T-helper 17 cell (primary cell): ENCODE measurements at places on chromosomes 16 and 17.

DNA sequence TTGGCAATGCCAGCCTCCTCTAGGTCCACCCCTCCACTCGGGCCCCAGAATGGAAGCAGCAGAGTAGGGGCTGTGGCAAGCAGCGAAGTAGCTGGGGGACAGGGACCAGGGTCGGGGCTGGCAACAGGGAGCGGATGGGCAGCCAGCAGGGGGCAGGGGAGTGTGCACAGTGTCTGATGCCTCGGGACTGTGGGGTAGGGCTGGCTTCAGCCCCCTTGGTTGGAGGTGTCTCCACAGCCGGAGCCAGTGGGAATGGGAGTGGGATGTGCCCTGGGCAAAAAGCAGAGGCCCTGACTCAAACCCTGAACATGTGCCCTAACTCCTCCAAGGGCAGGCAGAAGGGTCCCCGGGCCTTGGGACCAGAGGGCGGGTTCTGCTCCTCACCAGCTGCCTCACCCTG lies 18.5 kb upstream of the ARHGAP27 start:
- DNase-seq, result no peak

- no peak for DNase-seq
Observed at GRCh38 chr16:14307527-14308367, 236.6 kb downstream of the MRTFB start.

DNA sequence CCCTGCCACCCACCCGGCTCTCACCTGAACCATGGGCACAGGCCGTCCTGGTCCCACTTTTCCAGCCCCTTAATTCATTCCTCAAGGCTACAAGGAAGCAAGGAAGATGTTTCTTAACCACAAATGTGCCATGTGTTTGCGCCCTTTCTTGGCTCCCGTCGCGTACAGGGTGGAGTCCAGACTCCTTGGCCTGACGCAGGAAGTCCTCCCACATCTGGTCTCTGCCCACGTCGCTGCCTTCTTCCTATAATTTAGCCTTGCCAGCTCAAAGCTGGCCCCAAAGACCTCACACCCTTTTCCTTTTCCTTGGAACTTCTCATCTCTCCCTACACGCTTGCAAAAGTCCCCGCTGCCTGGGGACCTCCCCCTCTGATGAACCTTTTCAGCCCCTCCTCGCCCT lies 38.8 kb upstream of the BHLHA9 start:
- DNase-seq, result no peak

GRCh38 chr17:82385559-82386254 lies 14.1 kb downstream of the UTS2R start:
- DNase-seq, result no peak

DNA sequence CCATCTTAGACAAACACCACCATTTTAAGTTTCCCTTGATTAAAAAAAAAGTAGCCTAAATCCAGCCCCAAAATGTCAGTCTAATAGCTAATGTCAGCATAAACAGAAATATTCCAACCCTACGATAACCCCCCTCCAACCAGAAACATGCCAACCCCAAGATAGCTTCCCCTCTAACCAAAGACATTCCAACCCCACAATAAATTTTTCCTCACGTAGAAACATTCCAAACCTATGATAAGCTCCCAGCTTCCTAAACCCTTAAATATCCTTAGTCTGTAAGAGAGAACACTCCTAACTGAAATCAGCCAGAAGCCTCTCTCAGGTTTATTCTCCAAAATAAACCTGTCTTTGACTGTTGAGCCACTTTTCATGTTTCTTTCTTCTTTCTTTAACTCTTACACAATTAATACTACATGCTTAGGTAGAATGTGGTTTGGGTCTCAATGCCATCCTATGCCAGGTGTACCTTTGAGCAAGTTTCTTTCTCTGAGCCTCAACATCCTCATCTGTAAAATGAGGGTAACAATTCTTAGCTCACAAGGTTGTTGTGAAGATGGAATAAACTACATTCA lies 10.5 kb upstream of the KRT38 start:
- no peak for DNase-seq

- no peak for DNase-seq
Observed at GRCh38 chr16:70437582-70438557, 1.0 kb downstream of the ST3GAL2 start.

DNA sequence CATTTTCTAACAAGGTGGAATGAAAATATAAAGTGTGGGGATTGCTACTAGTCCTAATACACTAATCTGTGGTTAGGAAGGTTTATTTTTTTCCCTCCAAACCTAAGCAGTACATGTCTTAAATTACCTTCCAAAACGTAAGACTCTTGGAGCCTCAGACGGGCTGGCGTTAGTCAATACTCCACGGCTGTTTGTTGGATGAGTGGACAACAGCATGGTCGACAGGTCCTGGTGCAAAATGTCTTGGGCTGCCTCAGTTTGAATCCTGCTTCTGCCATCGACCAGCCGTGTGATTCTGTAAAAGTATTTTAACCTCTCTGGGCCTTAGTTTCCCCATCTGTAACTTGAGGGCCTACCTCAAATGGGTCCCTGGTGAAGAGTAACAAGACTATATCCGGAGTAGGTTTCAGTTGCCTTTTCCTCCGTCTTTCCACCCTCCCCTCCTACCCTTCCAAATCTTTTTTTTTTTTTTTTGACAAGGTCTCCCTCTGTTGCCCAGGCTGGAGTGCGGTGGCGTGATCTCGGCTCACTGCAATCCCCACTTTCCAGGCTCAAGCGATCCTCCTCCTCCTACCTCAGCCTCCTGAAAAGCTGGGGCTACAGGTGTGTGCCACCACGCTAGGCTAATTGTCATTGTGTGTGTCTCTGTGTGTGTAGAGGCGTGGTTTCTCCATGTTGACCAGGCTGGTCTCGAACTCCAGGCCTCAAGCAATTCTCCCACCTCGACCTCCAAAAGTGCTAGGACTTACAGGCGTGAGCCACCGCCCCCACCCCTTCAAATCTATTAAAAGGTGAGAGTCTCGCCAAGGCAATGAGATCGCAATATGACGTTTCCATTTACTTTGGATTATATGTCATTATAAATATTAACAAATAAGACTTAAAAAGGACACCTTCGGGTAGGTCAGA lies 5.8 kb downstream of the SCGB1C2 start:
- no peak for DNase-seq

DNA sequence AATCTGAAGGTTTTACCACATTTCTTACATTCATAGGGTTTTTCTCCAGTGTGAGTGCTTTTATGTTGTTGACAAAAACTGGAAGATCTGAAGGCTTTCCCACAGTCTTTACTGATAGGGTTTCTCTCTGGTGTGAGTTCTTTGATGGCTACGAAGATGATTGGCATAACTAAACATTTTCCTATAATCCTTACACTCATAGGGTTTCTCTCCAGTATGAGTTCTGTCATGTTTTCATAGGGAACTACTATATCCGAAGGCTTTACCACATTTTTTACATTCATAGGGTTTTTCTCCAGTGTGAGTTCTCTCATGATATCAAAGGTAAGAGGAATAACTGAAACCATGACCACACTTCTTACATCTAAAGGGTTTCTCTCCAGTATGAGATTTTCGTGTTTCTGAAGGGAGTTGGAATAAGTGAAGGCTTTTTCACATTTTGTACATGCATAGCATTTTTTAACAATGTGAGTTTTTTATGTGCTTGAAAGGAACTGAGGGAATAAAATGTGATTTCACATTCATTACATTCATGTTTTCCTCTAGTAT lies 1987.7 kb downstream of the TP53TG3F start:
- no peak for DNase-seq

DNA sequence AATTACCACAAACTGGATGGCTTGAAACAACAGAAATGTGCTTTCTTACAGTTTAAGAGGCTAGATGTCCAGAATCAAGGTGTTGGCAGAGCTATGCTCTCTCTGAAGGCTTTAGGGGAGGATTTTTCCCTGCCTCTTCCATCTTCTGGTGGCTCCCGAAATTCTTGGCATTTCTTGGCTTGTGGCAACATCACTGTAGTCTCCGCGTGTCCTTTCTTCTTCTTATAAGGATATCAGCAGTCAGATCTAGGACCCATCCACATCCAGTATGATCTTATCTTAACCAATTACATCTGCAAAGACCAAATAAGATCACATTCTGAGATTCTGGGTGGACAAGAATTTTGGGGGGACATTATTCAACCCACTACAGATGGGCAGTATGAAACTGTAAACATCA lies 119.2 kb upstream of the PMFBP1 start:
- DNase-seq, result no peak

DNA sequence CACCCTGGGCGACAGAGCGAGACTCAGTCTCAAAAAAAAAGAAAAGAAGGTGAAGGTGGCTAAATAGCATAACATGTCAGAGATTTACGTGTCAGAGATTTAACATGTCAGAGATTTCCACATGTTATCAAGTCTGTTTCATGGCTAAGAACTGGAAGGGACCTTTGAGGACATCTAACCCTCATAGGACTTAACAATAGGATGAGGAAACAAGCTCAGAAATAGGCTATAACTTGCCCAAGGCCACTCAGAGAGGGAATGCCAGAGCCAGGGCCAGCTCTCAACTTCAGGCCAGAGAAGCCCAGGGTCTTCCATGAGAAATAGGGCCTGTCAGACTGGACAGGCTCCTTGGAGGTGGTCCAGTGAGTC lies 26.8 kb upstream of the ZNF629 start:
- DNase-seq, result no peak

DNA sequence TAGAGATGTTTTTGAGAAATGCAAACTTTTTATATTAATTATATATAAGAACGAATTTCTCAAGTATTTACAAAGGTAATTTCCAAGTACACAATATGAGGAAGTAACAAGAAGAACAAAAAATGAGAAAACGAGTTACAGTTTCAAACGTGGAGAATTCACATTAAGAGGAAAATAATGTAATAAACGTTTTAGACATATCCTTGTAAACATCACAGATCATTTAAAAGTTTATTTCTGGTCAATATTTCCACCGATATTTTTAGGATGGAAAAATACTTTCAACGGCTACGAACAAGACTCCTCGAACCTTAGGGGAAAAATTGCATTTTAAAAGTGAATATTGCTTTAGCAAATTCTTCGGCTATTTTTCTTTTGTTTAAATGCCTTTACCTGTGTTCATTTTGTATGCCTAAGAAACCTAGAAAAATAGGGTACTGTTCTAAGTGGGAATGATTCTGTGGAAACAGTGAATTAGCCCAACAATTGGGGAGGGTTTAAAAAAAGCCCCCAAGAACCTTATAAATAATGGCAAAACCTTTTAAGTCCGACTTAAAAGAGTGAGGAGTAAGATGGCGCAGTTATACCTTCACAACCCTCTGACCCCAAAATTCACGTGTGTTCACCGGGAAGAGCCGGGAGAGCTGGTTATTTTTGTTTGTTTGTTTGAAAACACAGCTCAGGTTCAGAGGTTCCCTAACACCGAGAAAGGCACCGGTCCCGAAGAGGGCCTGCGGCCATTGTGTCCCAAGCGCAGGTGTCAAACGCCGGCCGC lies 3.3 kb downstream of the HNF1B start:
- DNase-seq, result no peak

- DNase-seq, result no peak
Observed at GRCh38 chr17:1714427-1714979, 4.3 kb upstream of the TLCD2 start.

DNA sequence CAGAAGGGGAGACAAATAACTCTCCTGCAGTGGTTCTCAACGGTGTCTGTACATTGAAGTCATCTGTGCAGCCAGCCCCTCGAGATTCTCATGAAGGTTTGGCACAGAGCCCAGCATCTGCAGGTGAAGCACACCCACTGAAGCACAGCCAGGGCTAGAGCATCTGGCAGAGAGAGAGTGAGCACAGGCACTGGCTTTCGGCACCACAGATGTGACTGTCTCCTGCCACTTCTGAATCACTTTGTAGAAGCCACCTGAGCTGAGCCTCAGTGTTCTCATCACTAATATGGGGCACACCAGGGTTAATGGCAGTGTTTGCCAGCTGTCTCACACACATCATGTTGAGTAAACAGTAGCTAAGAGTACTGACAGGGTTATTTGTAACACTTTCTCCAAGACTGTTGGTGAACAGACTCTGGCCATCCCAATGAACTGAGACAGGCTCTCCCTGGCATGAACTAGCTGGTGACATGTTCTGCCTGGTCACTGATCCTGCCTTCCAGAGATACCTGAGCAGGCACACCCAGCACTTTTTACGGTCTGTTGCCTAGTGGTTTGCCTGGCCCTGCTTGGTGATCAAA lies 10.9 kb downstream of the HSPB9 start:
- no peak for DNase-seq
